Stimulated activated CD4-positive, alpha-beta T cell treated with anti-CD3 and anti-CD28 coated beads, Interleukin-12 subunit alpha, Interleukin-12 subunit beta, amount 100 ng/mL, for 24 hours (primary cell): ENCODE measurements at places on chromosomes 1 and 21.

GRCh38 chr1:162550925-162551324 lies 10.6 kb upstream of the UAP1 start:
- no peak for DNase-seq

DNA sequence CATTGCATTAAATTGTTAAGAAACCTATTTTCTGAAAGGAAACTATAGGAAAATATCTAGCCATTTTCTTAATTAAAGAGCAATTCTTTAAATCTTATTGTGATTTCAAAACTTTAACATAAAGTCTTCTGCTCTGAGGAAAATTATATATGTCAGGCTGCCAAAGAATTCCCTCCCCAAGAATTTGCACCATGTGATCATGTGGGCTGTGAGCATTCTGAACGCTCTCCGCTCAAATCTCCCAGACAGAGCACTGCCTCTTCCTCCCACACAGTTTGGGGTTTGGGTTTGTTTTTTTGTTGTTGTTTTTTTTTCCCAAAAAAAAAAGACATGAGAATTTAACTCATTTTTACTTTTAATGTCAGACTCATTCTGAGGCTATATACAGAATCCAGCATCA lies 155.9 kb upstream of the PALMD start:
- DNase-seq: no peak

GRCh38 chr1:201104141-201104540 lies 8.1 kb downstream of the CACNA1S start:
- DNase-seq: no peak

DNA sequence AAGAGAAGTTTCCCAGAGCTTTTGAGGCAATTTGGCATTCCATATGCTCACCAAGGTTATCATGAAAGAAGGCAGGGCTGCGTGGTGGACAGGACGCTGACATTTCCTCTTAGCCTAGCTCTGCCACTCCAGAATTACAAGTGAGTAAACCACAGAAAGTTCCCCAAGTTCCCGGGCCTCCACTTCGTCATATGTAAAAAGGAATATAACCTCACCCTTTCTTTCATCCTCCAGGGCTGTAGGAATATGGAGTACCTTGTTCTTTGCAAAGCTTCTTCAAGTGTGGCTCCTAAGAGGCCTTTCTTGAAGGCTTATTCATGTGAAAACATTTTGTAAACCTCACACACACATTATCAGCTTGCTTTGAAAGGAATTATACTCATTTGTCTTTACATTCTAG lies 210.2 kb downstream of the GREM2 start:
- no peak for DNase-seq

DNA sequence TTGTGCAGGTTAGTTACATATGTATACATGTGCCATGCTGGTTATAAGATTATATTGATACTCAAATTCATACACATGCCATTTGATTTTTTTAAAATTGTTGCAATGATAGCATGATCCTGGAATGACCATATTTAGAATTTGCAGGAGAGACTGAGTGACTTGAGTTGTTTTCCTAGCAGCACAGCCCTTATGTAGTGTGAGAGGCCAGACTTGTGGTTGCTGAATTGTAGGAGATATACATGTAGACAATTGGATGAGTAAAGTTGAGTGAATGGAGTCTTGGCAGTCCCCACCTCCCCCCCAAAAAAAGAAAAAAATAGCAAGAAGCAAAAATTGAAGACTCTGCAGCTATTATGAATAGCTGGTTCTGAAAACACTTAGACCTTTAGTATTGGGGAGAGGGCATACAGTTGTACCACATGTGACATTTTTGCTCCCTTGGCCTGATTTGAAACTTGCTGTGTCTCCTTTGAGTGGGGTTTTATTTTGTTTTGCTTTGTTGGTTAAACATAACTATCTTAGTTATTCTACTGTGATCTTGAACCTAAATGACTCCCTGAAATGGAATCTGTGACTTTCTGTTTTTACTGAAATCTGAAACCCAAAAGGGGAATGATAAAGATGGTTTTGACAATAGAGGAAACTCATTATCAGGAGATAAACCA lies 280.3 kb downstream of the HMCN1 start:
- DNase-seq: no peak

- DNase-seq: no peak
Observed at GRCh38 chr1:110292031-110292741, 47.0 kb upstream of the RBM15 start.

DNA sequence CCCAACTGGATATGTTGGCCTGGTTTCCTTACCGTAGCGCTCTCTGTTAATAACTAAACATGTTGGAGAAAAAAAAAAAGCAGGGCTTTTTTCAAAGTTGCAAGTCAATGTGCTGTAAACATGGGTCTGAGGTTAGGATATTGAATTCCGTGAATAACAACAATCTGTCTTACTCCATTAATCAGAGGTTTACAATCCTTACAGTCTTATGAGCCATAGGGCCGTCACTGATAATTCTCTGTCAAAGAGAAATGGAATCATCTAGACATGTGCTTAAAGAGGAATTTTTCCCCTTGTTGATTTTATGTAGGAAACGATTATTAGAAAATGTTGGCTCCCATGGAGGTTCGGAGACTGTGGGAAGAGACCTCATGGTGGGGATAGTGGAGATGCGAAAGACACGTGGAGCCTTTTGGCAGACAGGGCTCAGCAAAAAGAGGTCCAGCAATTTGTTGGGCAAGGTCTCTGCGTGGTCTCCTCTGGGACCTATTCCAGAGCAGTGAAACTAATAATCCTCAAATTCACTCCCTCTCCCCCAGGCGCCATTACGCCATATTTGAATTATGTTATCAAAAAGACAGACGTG lies 83.5 kb upstream of the CLDN14 start:
- no peak for DNase-seq

DNA sequence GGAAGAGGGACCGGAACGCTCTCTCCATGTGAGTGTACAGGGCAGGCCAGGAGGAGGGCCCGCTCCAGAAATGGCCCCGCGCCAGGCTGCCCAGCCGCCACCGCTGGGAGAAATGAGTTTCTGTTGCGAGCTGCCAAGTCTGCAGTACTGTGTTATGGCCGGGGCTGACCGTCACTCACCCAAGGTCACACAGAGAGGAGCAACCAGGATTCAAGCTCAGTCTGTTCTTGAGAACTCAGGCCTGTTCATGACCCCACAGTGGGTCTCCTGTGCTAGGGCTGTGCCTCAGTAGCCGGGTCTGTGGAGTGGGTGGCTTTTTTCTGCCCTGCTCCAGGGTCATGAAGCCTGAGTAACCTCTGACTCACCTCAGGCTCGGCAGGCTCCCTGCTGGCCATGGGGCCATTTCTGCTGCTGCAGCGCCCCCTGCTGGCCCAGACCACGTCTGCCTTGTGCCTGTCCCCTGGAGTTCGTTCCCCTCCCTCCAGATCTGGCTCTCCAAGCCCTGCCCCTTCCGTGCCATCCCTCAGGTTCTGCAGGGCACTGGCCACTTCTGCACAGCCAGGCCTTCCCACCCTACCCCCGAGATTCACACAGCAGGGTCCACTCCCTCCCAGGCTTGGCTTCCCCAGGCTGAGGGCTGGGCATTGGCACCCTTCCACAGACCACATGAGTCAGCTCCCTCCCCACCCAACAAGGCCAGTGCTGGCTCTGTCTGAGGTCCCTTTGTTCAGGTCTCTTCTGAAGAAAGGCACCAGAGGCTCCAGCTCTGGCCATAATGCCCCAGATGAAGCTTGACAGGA lies 51.8 kb downstream of the EDN2 start:
- peak; percentile 43 for DNase-seq

DNA sequence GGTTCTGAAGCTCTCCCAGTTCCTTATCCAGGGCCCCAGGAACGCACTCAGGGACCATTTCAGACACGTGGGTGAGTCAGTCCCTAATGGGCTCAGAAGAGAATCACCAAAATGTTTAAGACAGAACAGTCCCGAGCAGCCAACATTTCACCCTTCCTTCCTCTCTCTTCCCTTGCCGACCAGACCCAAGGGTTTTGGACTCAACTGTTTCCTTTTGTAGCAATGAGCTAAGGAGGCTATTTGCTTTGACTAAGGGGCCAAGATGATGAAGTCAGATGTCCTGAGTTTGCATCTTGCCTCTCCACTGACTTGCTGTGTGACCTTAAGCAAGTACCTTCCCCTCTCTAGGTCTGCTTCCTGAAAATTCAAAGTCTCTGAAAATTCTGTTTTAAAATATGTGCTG lies 472.3 kb upstream of the VAMP3 start:
- no peak for DNase-seq

- no peak for DNase-seq
Observed at GRCh38 chr1:35180776-35181374, 12.1 kb downstream of the SFPQ start.

- DNase-seq: no peak
Observed at GRCh38 chr1:164794356-164794755, 235.4 kb downstream of the PBX1 start.

GRCh38 chr21:28704746-28705145 lies 287.9 kb downstream of the LTN1 start:
- DNase-seq: no peak

GRCh38 chr21:31921079-31921478 lies 48.3 kb downstream of the HUNK start:
- no peak for DNase-seq

DNA sequence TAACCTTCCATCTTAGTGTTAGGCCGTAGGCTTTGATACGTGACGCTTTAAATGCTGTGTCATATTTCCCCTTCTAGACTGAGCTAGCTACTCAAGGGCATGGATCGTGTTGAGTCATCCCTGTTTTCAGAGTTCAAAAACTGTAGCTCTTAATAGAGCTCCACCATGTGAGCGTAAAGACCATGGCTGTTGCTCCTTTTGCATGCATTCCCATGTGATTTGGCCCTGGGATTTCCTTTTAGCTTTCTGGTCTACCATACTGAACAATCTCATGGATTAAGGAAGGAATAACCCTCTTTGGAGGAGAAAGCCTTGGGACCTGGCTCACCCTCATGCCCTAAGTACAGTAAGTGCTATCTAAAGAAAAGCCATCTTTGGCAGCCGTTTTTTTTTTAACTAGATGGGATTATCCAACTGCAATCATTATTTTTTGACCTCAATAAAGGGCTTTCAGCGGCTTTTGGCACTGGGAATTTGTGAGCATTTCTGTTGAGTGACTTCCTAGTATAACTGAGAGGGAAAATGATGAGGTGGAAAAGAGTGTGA lies 76.6 kb downstream of the PLPP3 start:
- no peak for DNase-seq

- DNase-seq: no peak
Observed at GRCh38 chr1:26191739-26192138, 1.3 kb downstream of the CATSPER4 start.

DNA sequence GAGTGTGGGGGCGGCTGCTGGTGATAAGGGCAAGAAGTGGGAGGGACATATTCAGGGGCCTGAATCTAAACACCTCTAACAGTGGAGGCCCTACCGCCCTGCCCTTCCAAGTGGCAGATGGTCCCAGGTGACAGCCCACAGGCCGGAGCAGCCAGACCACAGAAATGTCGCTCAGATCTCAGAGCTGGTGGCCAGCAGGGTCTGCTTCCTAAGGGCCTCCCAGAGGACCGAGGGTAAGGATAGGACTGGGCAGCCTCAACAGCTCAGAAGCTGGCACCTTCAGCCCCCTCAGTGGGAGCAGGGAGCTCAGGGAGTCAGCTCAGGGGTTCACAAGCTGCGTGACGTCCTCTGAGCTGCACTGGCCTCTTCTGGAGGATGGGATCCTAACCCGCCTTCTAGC lies 201.8 kb upstream of the ZC3H12A start:
- DNase-seq: no peak

GRCh38 chr21:45371655-45372054 lies 33.3 kb upstream of the COL18A1 start:
- DNase-seq: no peak

DNA sequence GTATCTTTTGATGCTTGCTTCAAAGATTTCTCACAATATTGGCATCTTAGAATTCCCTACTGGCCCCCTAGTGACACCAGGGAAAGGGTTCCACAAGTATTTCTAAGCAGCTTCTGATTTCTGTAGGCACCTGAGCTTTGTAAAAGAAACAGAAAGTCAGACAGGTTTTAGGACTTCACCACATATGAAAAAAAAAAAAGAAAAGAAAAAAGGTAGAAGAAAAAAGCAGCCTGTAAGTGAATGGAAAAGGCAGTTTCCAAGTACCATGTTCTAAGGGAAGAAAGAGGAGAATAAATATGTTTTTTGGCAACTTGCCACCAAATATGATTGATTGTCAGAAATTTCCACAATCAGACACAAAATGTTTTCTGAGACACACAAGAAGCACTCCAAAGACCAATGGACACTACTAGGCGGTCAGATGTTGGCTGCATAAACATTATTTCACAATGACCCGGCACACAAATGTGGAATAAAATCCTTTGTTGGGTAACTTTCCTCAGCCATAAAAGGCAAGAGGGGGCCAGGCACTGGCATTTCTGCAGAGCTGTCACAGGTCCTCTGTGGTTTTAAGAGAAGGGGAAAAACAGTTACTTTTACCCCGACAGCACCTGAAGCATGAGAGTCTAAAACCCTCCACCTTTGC lies 12.7 kb upstream of the CPLANE2 start:
- no peak for DNase-seq

GRCh38 chr1:28737307-28738132 lies 780 bp downstream of the YTHDF2 start:
- DNase-seq: peak; percentile 17

- DNase-seq: no peak
Observed at GRCh38 chr1:173400387-173400995, 76.6 kb upstream of the PRDX6 start.

DNA sequence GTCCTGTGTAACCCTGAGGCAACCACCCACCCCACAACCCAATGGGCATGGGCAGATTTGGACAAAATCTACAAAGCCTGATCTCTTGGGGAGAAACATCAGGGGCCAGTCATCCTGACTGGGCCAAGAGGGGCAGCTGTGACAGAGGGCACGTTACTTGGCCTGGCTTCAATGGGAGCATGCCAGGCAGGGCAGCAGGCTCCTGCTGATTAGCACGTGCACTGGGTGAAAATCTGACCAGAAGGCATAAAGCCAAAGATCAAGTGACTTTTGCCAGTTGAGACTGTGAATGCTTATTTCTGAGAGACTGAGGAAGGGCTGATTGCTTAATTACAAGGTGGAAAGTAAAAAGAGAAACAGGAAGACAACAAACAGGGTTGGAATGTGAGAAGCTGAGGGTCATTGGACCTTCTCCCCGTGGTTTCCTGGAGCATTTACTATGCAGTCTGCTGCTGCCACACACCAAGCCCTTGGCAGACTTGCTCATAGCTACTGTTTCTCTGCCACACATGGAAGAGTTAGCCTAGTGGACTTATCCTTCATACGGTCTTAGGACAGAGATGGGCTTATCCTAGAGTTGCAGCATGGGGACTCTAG lies 39.8 kb upstream of the TNR start:
- DNase-seq: no peak

DNA sequence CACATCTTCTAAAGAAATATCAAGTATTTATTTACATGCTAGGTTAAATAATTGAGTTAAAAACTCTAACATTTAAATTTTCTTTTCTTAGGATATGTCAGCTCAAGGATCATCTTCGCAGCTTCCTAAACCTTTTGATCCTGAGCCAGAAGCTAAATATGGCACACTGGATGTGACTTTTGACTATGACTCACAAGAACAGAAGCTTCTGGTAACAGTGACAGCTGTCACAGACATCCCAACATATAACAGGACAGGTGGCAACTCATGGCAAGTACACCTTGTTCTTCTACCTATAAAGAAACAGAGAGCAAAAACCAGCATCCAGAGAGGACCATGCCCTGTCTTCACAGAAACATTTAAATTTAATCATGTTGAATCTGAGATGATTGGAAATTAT lies 132.7 kb upstream of the SERTAD4 start:
- DNase-seq: no peak
